ENCODE measurements at places on chromosomes 7 and 10.

DNA sequence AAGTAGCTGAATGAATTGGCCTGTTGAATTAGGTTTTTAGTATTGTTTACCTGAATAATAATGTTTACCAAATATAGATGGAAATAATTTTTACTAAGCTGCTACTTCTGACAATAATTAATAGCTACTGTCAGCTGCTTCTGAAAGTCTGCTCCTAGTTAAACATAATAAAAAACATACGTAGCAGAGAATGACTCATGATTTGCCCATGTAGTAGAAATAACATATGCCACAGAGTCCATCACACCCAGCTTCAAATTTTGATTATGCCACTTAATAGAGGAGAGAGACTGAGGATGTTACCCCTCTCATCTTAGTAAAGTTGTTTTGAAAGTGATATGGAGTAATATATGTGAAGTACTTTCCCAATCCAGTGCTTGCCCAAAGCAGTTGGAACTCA lies 57.6 kb upstream of the MDFIC start:
- DNase-seq, result no peak

- DNase-seq, result no peak
Observed at GRCh38 chr10:86613905-86614304, 40.4 kb upstream of the OPN4 start.

DNA sequence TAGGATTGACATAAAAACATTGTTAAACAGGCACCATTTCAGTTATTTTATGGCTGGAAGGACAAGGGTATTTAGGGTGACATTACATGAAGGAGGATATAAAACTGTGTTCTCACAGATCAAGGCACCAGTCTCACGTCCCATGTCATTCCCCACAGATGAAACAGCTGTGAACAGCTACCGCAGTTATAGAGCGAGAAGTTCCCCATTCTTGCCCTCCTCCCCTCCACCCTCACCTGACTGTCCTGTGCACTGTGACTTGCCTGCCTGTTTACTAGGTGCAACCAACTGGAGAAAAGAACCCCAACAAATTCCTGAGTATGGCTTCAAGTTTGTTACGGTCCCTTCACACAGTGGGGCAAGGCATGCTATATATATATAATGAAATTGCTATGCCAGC lies 141.6 kb downstream of the SND1 start:
- no peak for DNase-seq

GRCh38 chr7:107387573-107388219 lies 82.2 kb upstream of the GPR22 start:
- DNase-seq, result no peak

- no peak for DNase-seq
Observed at GRCh38 chr10:44044549-44044948, 340.3 kb downstream of the CXCL12 start.

- DNase-seq, result no peak
Observed at GRCh38 chr10:128803790-128804189, 663.3 kb upstream of the MGMT start.

DNA sequence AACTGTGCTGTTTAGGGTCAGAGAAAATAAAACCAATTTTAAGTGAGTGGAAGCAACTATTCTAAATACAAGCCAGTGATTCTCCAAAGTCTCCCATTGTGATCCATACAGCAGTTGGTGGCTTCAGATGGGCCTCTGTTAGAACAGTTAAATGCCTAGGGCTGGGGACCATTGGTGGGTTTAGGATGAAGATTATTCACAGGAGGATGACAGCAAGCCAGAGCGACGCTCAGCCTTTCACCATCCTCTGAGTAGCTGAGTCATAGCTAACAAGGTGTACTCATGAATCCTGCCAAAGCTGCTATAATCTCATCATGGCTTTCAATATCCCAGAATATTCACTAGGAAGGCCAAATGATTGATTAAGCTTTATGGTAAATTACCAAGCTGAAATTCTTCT lies 39.6 kb downstream of the STARD3NL start:
- no peak for DNase-seq

DNA sequence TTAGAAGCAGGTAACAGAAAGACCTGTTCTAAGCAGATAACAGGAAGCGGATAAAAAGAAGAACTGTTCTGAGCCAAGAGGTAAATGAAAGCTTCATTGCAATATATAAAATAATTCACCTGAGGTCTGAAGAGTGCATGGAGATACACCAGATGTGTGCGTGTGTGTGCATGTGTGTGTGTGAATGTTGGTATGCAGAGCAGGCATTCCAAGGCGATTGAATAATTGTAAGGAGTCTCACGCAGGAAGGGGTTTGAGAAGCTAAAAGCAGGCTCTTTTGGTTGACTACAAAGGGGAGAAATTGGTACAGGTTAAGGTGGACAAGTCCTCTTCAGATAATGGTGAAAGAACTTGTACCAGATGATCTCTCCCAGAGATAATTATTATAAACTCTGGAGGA lies 450.6 kb downstream of the DNAJB9 start:
- no peak for DNase-seq

- no peak for DNase-seq
Observed at GRCh38 chr10:119211176-119211575, 3.8 kb downstream of the GRK5 start.

DNA sequence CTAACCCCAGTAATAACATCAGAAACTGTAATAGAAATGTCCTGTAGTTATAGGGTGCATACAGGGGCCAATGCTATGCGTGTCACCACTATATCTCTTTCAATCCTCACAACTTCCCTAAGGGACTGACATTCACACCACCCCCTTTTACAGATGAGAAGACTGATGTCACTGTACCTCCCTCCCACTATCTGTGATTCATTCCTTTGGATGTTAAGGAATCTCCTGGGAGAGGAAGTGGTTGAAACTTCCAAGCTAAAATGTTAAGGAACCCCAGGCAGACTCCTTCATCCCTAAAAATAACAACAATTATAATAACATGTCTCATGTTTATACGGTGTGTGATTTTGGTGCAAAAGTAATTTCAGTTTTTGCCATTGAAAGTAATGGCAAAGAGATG lies 5.4 kb downstream of the COL13A1 start:
- DNase-seq, result no peak

- no peak for DNase-seq
Observed at GRCh38 chr10:29783201-29783947, 148.6 kb upstream of the SVIL start.

- no peak for DNase-seq
Observed at GRCh38 chr10:1968257-1969033, 231.1 kb upstream of the ADARB2 start.

GRCh38 chr10:96448021-96448457 lies 65.7 kb downstream of the TLL2 start:
- DNase-seq, result no peak

DNA sequence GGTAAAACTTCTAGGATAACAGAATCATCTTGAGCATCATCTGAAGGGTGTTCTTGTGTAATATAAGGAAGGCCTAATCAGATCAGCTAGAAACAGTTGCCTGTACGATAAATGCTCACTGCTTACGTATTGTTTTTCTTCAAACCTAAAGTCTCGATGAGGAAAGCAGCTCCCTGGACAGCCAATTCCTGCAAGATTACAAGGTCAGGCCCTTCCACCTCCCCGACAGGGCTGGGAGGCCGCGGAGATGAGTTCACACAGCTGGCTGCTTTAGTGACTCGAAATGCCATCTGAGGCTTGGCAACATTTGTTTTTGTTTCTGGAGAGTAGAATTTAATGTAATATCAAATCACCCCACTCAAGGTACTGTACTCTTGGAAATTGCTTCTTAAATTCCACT lies 95.1 kb upstream of the PFKP start:
- DNase-seq, result no peak

DNA sequence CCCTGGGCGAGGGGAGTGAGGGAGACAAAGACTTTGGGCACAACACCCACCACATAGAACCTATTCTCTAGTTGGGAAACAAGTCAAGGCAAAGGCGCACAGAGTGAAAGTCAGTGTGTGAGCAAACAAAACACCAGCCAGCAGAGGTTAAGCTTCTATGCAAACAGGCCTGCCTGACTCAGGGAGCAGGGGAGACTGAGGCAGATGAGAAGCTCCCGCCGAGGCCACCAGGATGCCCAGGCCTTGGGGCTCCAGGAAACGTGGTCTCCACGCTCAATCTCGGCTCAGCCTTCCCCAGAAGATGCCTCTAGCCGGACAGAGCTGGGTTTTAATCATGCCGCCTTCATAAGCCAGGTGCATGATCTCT lies 74.1 kb upstream of the KCNMA1 start:
- no peak for DNase-seq

DNA sequence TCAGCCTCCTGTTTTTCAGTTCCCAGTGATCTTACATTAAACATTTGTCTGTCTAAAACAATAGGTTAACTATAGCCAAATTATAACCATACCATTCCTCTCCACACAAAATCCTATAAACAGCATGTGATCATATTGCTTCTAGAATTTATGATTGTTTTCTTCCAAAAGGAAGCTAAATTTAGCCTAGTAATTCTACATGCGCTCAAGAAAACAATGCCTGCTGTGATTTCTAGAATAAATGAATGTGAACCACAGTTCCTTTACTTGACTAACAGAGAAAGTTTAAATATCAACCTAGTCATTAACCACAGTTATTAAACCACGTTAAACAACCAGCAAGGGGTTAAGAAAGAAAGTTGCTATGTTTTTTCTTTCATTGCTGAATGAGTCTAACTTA lies 26.4 kb downstream of the MET start:
- no peak for DNase-seq

DNA sequence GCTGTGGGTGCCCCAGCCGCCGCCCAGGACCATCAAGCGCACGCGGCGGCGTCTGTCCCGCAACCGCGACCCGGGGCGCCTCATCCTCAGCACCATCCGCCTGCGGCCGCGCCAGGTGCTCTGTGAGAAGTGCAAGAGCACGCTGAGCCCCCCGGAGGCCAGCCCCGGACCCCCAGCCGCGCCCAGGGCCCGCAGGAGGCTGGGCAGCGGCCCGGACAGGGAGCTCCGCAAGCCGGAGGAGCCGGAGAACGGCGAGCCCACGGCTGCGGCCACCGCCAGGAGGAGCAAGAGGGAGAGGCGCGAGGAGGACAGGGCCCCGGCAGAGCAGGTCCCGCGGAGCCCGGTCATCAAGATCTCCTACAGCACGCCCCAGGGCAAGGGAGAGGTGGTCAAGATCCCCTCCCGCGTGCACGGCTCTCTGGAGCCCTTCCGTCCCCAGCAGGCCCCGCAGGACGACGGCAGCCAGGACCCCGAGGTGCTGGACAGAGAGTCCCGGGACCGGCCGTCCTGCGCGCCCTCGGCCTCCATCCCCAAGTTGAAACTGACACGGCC lies 8.0 kb downstream of the PWWP2B start:
- no peak for DNase-seq

DNA sequence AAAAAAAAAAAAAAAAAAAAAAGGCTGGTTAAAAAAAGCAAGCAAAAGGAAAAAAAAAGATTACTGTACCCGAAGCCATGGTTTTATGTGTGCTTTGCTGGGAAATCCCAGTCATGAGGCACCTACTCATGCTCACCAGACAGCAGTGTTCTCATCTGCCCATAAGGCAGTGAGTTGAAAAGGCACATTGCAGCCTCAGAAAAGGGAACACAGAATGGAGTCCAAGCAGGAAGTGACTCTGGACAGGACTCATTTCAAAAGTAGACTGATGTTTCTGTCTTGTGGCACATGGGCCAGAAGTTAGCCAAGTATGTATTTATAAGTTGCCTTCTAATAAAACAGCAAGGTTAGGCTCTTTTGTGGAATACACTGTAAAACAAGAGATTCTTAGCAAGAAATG lies 40.2 kb downstream of the PDSS1 start:
- DNase-seq, result peak; percentile 48

DNA sequence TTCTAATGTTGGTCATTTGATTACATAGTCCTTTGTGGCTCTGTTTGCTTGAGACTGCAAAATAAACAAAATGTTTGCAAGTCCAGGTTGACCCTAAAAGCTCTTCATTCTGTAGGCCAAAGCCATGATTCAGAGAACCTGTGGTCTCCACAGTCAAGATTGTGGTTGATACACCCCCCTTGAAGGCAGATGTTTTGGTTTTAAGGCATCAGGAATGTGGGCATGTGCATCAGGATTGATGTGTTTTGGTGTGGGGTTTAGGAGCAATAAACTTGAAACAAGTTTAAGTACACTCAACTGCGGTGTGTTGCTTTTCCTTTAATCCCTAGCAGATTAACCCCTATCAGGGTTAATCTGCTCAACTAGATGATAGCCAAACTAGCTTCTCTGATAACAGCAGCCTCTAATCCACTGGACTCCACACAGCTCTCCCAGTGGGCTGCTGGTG lies 379.1 kb upstream of the GALNT17 start:
- DNase-seq, result no peak

DNA sequence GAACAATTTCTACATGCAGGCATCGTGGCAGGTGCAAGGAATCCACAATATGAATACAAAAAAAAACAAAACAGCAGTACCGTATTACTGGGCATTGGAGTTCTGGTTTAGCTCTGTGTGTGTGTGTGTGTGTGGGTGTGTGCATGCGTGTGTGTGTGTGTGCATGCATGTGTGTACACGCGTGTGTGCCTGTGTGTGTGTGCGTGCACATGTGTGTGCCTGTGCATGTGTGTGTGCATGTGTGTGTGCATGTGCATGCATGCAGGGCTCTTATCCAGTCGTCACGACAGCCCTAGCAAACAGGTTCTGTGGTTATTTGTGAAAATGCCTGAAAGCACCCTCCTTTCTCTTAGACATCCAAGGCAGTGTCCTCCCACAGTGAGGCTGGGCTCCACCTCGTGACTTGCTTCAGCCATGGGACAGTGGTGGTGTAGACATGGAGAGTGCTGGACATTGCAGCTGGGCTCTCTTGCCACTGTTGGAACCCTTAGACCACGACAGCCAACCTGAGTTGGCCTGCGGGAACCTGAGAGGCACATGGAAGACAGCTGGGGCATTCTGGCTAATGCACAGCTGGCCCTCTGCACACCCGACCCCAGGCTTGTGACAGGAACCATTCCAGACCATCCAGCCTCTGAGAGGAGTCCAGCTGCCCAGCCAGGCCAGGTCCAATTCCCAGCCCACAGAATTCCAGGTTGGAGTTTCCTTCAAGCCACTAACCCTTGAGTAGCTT lies 173.4 kb upstream of the SHH start:
- no peak for DNase-seq

DNA sequence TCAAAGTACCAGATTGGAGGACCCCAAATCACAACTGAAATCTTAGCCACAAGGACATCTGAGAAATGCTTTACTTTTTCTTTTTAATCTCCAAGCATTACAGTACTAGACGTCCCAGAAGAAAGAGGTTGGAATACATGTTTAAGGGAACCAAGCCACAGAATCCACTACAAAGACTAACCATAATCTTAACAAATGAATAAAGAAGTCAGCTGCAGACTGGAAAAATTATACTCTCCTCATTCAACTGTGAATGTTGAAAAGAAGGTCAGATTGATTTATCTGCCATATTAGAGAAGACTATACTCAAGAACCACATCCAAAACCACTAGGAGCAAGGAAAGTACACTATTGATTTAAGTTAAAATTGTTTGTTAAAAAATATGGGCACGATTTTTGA lies 102.1 kb upstream of the ABCB5 start:
- DNase-seq, result no peak

Measured in CD4-positive, alpha-beta T cell treated with Interferon gamma for 1 hour (primary cell).